ENCODE measurements at places on chromosomes 7 and 10. TPM values are rescaled to one million over a fixed set of nuclear protein-coding genes. Genes with fewer than 3 reads are reported as not detected.

GRCh38 chr10:103620891-103621782 is 127.6 kb downstream of the NEURL1 start:
- no peak for DNase-seq

MICU1 gene
- 40.3 TPM for total RNA-seq

DNA sequence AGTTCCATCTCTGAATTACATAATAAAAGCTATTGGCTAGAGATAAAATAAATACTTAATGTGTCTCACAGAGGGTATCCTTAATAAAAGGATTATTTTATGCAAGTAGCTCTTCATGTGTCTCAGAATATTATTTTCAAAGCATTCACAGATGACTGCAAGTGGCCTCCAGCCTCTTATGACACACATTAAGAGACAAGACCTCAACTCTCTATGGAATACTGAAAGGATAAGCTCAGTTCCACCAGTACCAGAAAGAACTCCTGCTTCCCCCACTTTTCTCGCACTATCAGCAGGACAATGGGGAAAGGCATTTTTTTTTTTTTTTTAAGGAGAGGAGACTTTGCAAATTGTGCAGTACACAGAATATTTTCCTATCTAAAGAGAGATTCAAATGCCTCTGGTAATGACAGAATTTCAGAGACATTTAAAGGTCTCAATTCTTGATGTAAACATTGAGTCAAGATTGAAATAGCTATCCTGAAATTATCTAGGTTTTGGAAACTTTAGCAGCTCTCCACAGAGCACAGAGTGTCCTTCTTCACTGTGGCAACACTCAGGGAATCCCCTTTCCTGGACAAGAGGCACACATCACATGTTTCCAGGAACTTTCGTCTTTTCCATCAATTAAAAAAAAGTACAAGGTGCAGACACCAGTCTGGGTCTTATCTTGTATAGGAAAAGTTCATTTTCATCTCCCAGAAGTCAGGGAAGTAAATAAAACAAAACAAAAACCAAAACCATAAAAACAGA is 122.0 kb upstream of the ANK3 start:
- DNase-seq: no peak

DNA sequence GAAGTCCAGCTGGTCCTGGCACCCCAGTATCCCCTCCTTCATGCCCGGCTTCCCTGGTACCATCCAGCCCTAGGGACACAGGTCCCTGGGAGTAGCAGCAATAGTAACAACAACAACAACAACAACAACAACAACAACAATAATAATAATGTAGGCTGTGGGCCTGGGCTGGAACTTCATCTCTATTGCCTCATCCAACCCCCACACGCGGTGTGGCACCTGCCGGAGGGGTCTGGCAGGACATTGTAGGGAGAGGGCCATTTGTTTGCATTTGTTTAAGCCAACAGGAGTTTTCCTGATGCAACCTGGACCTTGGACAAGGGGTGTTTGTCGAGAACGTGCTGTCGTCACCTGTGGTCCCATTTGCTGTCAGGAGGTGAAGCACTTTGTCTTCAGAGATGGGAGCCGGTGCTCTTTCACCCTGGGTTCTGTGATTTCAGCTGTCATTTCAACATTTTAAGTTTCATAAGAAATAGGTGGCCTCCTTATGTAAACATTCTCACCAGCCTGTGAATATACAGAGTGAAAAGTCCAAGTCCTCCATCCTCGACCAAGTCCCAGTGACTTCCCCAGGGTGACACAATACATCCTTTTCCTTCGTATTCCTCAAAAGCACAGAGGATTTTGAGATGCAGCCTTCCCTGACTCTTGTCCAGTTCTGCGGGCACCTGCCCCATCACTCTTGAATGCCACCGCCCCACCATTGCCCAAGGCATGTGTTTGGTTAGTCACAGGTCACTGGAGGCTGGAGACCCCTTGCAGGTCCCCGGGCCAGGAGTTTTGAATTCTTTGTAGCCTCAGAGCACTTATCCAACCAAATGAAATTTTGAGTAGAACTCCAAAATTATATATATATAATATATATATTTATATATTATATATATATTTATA is 9.2 kb downstream of the LHPP start:
- no peak for DNase-seq

- DNase-seq: no peak
Observed at GRCh38 chr7:116669769-116670168, 2.2 kb upstream of the MET start.

AGAP4 gene
- total RNA-seq: 13.5 TPM

DNA sequence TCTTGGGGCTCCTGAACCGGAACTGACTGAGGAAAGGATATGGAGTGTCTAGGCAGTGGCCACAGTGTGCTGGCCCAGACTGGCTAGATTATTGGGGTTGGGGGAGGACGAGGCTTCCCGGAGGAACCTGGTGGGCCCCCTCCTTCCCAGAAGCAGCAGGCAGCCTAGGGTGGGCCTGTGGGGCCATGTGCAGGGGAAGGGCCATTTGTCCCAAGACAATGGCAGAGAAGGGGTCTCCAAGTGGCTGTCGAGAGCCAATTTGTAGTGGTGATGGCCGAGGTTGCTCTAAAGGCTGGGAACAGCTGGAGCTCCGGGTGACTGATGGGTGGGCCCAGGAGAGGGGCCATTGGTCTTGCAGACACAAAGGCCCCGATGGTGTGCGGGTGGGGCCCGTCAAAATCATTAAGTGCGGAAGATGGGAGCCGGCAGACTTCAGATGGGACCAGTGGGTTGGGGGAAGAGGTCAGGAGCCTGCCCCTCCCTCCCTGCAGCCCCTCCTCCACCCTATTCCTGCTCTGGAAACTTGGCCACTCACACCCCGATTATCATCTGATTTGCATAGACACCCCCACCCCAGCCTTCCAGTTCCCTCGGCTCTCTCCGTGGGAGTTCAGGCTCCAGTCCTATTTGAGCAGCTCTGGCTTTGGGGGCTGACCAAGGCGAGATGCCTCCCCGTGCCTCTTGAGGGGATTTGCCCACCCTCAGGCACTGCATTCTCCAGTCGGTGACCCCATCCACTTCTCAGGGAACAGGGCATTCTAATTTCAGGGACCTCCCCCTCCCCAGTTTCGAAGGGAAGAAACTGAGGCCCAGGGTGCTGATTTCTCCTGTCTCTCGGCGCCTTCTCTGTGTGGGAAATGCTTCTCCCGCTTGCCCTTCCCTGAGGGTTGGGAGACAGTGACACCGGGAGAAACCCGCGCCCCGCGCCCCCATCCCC is 36.0 kb upstream of the PAX2 start:
- no peak for DNase-seq

- DNase-seq: no peak
Observed at GRCh38 chr10:59887972-59888640, 18.2 kb downstream of the CCDC6 start.

- no peak for DNase-seq
Observed at GRCh38 chr10:132543916-132544743, 6.5 kb downstream of the INPP5A start.

Measured in type B pancreatic cell (in vitro differentiated cells).